ENCODE measurements at places on chromosomes 4 and X. TPM values are rescaled to one million over a fixed set of nuclear protein-coding genes. Genes with fewer than 3 reads are reported as not detected.

Gene SULT1E1
- total RNA-seq = not detected

Gene AMTN
- total RNA-seq = not detected

DNA sequence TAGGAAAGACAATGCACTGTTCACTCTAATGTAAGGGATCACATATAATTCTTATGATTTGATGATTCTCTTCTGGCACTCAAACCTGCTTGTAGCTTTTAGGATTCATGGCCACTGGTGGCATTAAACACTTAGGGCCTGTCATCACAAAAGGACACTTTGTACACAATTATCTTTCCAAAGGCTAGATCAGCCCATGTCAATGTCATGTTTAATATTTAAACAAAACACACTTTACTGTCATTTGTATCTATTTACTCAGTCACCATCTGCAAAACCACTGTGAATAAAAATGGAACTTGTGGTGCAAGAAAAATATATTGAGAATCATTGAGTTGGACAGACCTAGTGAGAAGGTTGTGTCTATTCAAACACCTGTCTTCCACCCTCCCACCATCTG is 83.6 kb upstream of the TTC29 start:
- no peak for DNase-seq

DNA sequence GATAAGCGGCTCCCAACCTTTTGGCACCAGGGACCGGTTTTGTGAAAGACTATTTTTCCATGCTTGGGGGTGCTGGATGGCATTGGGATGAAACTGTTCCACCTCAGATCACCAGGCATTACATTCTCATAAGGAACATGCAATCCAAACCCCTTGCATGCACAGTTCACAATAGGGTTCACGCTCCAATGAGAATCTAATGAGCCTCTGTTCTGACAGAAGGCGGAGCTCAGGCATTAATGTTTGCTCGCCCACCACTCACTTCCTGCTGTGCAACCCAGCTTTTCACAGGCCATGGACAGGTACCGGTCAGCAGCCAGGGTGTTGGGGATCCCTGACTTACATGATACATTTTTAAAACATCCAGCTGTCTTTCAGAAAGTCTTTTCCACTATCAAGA is 187.3 kb downstream of the SLC39A8 start:
- DNase-seq = no peak

GRCh38 chrX:45164021-45164621 is 36.6 kb downstream of the DIPK2B start:
- DNase-seq = no peak

- DNase-seq = no peak
Measured at GRCh38 chrX:136049608-136050007, 64.4 kb downstream of the SLC9A6 start.

GRCh38 chr4:173436149-173436579 is 37.2 kb upstream of the SCRG1 start:
- DNase-seq = no peak

DNA sequence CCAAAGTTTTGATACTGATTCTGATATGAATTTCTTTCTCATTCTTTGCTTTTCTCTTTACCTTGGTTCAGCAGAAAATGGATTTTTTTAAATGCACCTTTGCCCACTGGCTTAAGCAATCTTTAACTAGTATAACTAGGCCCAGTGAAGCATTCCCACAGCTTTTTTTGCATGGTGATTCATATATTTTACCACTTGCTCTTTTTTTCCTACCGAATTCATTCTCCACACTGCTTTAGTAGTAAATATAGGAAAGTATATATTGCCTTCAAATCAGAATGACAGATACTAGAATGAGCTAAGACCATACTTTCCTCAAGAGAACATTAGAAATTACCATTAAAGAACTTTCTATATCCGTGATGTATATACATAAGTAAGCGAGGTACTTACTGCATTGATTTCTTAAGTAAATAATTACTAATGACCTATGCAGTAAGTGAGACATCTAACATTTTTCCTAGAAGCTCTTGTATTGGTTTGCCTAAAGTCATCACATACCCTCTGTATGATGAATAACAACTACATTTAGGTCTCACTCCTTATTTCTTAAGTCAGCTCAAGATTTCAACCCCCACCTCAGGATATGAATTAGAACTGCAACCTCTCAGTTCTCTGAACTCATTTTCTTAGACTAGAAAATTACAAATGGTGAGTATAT is 44.2 kb downstream of the SLC4A4 start:
- DNase-seq = no peak

DNA sequence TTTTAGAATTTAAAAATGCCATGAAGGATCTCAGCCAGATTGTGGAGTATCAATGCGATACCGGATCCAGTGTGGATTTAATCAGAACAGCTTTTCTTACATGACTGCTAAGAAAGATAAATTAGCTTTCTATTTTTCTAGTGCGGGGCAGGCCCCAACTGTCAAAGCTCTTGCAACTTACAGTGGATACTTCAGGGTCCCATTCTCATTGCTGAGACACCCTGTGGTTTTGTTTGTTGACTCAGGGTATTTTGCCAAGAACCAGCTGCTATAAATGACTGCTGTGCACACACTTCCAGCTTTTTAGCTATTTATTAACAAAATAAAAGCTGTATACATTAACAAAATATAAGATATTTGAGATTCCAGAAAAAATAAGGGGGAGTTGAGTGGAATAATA is 166.4 kb downstream of the DCLK2 start:
- no peak for DNase-seq
